ENCODE measurements at places on chromosomes 4 and X.
A peak's percentile ranks its signal among the peaks of the same experiment; 100 is the strongest.

DNA sequence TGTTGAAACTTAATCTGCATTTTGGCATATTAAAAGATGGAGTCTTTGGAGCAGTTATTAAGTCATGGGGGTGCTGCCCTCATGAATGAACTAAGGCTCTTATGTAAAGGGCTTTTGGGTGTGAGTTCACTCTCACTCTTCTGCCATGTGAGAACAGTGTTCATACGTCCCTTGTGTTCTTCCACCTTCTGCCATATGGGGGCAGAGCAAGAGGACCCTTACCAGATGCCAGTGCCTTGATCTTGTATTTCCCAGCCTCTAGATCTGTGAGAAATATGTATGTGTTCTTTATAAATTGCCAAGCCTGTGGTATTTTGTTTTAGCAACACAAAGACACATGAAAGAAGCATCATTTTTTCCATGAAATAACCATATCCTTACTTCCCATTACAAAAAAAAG lies 213.9 kb downstream of the SPOCK3 start:
- no peak for DNase-seq

GRCh38 chrX:112714357-112714918 lies 34.7 kb upstream of the LHFPL1 start:
- no peak for DNase-seq

DNA sequence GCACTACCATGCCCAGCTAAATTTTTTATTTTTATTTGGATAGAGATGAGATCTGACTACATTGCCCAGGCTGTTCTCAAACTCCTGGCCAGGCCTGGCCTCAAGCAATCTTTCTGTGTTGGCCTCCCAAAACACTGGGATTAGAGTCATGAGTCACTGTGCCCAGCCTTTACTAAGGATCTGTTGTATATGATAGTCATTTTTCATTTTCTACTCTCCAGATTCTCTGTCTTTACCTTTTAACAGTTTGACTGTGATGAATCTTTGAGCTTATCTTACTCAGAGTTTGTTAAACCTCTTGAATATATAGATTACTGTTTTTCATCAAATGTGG lies 161.8 kb downstream of the FNIP2 start:
- no peak for DNase-seq

DNA sequence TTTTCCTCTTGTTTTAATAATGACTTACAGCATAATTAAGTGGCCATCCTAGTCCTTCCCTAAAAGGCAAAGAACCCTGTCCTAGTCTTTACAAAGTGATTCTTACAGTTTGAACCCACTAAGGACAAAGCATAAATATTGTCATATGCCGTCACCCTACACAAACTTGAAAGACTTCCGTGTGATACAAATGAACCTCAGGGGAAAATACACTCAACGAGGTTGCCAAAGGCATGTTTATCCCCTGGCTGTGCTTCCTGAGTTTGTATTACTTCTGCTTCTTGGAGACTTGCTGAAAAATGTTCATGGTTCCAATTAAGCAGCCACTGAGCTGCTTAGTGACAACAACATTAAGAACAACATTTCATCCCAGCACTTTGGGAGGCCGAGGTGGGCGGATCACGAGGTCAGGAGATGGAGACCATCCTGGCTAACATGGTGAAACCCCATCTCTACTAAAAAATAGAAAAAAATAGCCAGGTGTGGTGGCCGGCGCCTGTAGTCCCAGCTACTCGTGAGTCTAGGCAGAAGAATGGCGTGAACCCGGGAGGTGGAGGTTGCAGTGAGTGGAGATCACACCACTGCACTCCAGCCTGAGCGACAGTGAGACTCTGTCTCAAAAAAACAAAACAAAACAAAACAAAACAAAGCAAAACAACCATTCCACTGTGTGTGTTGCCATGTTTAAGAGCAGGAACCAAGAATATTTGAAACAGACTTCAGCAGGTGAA lies 16.2 kb downstream of the RASSF6 start:
- DNase-seq: no peak

DNA sequence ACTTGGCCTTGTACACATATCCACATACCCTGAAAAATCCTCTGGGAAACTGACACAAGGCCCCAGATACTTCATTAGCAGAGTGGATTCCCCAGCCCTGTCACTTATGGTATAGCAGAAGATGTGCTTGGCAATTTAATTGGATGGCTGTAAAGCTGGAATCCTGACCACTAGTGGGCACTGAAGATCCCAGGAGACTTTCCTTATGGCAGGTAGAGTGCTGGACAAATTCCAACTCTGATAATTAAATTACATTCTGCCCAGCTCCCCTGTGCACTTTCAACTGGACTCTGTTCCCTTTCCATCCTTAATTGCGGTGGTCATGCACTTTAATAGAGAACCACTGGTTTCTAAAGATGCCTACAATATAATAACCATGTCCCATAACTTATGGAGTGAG lies 119.8 kb downstream of the DCK start:
- no peak for DNase-seq

GRCh38 chrX:308821-309520 lies 9.6 kb downstream of the GTPBP6 start:
- DNase-seq: no peak

DNA sequence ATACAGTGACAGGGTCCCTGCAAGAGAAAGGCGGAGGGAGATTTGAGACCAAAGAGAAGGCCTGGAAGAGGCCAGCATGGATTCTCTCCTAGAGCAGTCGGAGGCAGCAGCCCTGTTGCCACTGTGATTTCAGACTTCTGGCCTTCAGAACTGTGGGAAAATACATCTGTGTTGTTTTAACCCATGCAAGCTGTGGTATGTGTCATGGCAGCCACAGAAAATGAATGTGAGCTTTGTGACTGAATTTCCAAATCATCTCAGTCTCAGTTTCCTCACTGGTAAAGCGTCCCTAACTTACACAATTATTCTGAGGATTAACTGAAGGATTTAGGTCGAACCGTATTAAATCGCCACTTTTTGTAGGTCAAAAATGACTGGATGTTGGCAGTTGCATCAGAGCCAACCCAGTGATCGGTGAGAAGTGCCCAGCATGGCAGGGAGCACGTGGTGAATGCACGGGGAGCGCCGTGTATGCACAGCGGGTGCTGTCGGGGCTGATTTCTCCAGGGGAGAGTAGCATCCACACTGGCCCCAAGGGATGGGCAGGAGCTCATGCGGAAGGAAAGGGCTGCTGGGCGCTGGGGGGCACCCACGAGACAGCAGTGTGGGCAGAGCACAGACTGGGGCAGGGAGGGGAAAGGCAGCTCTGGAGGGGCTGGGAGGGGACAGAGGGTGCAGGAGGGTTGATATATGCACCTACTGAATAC lies 23.8 kb upstream of the NSG1 start:
- DNase-seq: no peak

DNA sequence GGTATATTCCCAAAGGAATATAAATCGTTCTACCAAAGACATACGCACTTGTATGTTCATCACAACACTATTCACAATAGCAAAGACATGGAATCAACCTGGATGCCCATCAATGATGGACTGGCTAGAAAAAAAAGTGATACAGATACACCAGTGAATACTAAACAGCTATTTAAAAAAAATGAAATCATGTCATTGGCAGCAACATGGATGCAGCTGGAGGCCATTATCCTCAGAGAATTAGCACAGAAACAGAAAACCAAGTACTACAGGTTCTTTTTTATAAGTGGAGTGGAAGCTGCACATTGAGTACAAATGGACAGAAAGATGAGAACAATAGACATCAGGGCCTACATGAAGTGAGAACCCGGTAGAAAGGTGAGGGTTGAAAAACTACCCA lies 81.4 kb downstream of the ANTXR2 start:
- DNase-seq: no peak

GRCh38 chr4:168480931-168481611 lies 779 bp upstream of the DDX60L start:
- peak; percentile 8 for DNase-seq

DNA sequence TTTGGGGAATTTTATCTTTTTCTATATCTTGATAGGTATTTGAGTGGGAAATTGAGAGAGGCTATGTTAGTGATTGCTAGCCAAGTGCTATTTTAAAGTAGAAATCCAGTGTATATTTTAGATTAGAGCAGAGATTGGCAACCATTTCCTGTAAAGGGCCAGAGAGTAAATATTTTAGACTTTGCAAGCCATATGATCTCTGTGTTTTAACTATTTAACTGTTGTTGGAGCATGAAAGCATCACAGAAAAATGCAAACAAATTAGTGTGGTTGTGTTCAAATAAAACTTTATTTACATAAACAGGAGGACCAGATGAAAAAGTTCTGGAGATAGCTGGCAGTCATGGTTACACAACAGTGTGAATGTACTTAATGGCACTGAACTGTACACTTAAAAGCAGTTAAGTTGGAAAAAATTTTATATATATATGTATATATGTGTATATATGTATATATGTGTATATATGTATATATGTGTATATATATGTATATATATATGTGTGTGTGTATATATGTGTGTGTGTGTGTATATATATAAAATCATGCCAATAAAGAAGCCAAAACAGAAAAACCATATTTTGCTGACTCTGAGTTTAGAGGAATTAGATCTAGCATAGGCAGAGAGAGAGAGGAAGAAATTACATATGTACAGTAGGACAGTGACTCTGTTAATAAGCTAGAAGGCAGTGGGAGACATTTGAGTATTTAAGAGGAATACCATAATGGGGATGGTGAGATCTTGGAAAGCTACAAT lies 83.4 kb downstream of the TMEM164 start:
- no peak for DNase-seq

DNA sequence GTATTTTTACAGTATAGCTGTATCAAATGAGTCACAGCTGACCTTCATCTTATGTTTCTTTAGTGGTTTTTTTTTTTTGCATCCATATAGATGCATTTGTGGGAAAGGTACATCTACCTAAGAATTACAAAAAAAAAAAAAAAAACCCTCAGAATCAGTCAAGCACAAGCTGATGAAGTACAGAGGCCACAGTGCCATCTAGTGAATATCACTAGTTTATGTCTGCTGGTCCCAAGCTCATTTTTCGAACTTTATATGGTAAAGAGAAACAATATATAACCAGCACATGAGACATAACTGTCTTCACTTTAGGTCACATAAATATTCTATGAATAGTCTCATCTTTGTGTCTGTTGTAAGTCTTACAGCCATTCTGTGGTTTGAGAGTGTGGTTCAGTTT lies 220.1 kb downstream of the DLG3 start:
- no peak for DNase-seq

DNA sequence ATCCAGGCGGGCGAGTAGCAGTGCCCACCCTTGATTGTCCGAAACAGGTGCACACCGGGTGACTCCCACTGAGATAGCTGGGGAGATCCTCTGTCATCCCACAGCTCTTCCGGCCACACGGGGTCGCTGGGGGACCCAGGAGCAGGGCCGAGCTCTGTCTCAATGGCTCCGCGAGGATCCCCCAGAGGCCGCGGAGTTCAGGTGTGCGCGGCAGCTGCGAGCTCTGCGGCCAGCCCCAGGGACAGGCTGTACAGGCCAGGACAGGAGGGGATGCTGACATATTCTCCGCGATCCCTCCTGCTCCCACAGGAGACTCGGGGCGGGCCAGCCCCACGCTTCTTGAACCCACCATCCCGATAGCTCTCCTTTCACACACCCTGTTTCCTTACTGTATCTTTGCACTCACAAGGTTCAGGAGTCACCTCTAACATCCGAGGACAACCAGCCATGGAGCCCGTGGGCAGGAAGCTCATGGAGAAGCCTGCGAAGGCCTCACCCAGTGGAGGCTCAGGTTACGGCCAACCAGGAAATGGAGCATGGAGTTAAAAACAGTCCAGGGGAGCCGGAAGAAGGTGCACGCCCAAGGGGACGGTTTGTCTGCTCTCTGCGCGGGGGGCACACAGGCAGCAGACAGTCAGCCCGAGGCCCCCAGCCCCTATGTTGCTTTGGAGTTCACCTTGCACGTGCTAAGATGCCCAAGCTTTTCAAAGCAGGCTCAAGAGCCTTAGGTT lies 77.9 kb upstream of the AMELX start:
- DNase-seq: no peak

DNA sequence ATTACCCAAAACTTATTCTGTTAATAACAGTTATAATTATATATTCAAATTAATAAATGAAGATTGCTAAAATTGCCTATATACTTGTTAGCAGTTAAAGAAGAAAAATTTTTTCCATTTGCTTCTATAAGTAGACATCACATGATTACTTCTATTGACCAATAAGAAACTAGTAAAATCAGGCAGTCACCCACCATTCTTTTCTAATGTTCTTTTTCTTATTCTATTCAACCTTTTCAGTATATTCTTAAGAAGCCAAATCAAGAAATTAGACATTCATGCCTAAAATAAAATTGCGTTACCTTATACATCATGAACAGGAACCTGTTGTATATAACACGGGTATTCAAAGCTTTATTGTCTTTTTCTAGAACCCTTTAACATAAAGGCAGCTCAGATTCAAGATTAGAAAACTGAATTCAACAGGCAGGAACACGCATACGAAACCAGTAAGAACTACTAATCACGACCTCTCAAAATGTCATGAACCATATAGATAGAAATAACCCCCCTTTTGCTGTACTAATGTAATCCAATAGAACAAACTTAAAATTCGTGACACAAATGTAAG lies 568.1 kb upstream of the DIPK2B start:
- DNase-seq: no peak

- DNase-seq: no peak
Measured at GRCh38 chr4:173485164-173485563, 44.9 kb downstream of the HAND2 start.
